CD4-positive, alpha-beta T cell treated with Interleukin-2 at 100 ng/mL for 4 hours (primary cell): ENCODE measurements at places on chromosomes 7 and 10.
A peak's percentile ranks its signal among the peaks of the same experiment; 100 is the strongest.

- peak; percentile 85 for DNase-seq
Measured at GRCh38 chr10:30433730-30434272, at the start of gene MAP3K8. MAP3K8 (plus strand) TSS chr10:30434184; CDS start chr10:30438939, 4,755 bp downstream.

GRCh38 chr10:74932648-74933047 is 106.2 kb downstream of the KAT6B start:
- DNase-seq, result no peak

DNA sequence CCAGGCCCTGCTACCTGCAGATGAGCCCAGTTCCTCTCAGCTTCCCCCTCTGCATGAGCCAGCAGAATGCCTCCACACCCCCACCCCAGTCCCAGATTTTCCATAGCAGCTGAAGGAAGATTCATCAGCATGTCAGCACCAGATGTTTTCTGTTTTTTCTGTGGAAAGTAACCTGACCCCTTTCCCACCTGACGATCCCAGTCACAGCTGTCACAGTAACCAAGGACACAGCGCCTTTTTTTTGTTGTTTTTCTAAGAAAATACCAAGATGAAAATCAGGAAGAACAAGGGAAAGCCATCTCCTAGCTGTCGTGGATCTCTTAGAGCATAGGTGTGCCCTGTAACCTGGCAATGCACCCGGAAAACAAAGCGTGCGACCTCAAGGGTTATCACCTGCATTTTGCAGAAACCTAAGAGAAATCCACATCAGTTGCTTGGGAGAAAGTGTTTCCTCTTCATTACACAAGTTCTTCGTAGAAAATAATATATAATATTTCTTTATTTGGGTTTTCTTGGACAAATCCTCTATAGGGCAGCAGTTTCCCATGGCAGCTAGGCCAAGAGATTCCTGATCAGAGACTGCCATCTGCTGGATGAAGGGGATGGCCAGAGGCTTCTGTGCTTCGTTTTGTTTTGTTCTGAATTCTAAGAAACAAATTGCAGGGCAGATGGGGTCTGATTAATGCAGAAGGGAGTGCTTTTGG is 401.9 kb downstream of the TNS3 start:
- DNase-seq, result no peak

DNA sequence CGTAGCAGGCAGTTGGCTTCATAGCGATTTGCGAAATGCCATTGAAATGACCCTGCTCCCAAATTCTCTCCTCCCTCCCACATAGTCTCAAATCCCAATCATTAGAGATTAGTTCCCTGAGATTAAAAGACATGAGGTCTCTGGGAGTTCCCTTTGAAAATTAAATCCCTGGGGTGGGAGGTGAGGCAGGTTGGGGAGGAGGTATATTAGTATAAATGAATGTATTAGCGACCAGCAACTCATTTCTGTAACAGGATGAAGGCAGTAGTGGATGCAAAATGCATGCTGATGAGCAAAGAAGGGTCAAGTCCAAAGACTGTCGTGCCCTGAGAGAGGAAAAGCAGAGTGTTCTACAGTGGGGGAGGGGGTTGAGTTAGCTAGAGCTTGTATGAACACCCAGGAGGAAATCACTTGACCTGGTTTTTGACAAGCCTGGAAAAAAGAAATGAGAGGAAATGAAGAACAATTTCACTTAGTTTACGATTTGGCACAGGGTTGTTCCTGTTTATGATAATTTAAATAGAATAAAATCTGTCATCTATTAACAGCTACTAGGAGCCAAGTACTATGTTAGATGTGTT is 79.6 kb upstream of the MTPN start:
- no peak for DNase-seq

DNA sequence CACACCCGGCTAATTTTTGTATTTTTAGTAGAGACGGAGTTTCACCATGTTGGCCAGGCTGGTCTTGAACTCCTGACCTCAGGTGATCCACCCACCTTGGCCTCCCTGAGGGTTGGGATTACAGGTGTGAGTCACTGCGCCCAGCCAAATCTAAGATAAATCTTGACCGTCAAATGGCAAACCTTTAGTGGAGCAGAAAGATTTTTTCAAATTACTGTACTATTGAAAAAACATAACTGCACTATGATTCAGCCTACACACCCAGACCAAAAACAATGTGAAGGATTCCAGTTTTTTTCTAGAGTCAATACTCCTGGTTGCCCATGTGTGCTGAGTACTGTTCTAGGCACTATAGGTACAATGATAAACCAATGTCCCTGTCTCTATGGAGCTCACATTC is 33.9 kb upstream of the SVIL start:
- no peak for DNase-seq

- DNase-seq, result no peak
Measured at GRCh38 chr7:16579216-16579615, 52.6 kb downstream of the LRRC72 start.

- no peak for DNase-seq
Measured at GRCh38 chr10:17022896-17023295, 106.7 kb downstream of the CUBN start.

- no peak for DNase-seq
Measured at GRCh38 chr10:48400850-48401220, 94.4 kb downstream of the MAPK8 start.

GRCh38 chr10:31151301-31151700 is 119.6 kb upstream of the ZNF438 start:
- no peak for DNase-seq

- DNase-seq, result no peak
Measured at GRCh38 chr10:132774181-132774901, 11.6 kb downstream of the NKX6-2 start.

DNA sequence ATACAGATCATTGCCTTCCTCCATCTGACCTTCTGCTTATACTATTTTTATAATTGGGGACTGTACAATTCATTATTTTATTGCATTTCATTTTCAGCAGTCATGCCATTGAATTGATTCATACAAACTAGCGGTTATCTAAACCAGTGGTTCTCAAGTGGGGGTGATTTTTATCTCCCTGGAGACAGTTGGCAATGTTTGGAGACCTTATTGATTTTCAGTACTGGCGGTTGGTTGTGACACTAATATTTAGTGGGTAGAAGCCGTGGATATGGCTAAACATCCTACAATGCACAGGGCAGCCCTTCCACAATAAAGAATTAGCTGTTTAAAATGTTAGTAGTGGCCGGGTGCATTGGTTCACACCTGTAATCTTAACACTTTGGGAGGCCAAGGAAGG is 765.9 kb downstream of the LRMDA start:
- DNase-seq, result no peak

GRCh38 chr10:11382187-11382586 is 229.3 kb downstream of the USP6NL start:
- DNase-seq, result no peak

DNA sequence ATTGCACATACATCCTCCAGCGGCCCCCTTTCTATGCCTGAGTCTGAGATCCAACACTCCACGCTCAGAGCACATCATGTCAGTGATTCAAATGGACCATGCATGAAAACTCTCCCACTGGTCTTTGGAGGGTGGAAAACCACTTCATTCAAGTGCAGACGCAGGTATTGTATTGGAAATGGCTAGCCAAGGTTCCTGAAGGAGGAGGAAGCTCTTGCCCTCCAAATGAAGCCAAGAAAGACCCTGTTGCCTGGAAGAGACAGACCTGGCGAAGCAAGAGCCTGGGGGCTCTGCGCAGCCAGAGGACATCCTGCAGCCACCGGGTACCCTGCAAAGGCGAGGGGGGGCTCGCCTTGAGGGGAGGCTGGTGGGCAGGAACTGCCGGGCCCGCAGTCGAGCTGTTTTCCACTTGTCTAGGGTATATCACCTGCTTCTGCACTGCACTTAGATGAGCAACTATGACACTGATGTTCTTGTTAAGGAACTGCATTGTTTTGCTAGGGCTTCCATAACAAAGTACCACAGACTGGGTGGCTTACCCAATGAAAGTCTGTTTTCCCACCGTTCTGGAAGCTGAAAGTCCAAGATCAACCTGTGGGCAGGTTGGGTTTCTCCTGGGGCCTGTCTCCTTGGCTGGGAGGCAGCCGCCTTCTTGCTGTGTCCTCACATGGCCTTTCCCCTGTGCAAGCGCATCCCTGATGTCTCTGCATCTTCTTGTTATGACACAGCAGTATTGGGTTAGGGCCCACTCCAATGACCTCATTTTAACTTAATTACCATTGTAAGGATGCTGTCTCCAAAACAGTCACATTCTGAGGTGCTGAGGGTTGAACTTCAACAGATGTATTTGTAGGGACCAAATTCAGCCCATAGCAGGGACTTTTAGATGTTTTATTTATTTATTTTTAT is 233.4 kb downstream of the ARHGAP12 start:
- no peak for DNase-seq

DNA sequence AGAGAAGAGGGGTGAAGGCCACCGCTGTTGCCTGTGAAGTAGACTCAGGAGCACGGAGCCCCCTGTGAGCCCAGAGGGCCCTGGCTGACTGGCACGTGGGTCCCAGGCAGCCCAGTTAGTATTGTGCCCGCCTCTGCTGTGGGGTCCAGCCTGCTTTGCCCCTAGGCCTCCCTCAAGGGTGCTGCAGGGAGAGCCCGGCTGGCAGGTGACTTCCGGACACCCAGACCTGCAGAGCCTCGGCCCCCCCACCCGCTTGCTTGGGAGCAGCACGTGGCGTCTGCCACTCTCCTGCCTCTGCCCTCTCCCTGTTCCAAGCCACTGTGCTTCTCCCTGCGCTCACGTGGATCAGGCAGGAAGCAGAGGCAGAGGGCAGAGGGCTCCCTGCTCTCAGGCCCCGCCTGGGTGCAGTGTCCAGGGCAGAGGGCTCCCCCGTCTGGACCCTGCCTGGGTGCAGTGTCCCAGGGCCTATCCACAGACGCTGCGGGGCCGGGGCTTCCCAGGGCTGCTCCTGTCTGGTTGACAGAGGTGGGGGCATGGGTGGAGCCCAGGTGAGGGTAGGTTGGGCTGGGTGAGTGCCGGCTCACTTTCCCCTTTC is 88.4 kb downstream of the DNAJB6 start:
- no peak for DNase-seq

DNA sequence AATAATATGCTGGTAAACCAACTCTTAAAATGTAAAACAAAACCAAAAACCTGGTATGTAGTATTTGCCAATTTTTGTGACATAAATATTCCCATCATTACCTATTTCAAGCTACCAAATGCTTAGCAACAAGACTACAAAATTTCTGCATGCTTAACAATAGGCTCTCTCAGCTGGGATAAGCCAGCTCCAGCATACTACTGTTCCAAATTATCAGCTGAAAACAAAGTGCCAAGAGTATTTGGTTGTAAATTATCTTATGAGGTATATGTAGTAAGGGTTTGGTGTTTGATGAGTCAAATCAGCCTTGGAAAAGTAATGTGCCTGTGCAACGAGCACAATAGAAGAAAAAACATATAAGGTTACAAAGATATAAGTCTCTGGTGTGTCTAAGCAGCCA is 263.2 kb downstream of the HGF start:
- DNase-seq, result no peak

DNA sequence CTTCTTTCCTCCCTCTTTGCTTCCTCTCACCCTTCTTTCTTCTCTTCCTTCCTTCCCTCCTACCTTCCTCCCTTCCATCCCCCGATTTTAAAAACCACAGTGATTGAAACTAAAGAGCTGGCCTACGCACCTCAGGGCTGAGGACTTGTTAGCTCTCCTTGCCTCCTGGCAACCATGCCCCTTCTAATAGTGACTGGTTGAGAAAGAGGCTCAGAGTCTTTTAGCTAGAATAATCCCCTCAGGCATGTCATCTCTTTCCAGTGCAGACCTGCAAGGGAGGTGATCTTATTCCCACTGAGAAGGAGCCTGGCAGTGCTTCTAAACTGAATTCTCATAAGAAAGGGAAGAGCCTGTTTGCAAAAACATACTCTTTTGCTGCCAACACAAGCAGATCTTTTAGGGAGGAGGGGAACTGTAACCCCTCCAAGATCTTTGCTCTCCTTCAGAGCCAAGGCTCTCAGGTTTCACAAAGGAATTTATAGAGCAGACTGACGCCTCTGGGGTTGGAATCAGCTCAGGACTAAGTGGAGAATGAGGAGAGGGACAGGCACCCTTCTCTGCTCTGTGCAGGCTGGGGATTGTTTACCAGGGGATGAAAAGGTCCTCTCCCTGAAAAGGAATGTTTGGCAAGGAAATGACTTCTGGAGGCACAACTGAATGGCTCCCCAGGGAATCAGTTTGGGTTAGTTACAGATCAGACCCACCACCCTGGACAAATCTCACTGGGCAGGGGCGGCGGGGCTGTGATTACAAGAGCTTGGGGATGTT is 9.4 kb upstream of the ANKRD1 start:
- no peak for DNase-seq
